ENCODE measurements at places on chromosomes 3 and 15.

- DNase-seq = no peak
These were observed 46.4 kb upstream of the SYNM start for GRCh38 chr15:99058421-99058870.

GRCh38 chr3:43405888-43406642 is 119.7 kb downstream of the SNRK start:
- DNase-seq = no peak

DNA sequence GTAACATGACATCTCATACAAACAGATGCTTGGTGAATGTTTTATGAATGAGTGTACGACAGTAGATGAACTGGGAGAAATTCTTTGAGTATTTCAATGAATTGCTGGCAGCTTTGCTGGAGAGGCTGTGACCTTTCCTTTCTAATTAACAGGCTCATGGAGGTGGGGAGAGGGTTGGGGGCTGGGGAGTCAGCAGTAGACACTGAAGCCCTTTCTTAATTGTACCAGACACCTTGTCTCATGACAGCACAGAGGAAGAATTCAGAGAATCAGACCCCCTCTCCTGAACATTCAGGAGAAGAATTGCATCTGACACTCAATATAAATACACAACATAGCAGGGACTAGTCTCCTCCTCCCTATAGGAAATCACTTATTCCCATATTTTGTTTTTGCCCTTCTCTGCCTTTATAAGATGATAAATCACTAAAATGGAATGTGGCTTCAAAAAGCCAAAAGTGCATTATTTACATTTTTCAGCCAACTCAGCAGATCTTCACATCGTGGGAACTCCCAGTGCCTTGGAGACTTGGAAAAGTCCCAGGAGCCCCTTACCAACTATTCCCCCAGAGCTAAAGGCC is 66.2 kb upstream of the TPM1 start:
- no peak for DNase-seq

DNA sequence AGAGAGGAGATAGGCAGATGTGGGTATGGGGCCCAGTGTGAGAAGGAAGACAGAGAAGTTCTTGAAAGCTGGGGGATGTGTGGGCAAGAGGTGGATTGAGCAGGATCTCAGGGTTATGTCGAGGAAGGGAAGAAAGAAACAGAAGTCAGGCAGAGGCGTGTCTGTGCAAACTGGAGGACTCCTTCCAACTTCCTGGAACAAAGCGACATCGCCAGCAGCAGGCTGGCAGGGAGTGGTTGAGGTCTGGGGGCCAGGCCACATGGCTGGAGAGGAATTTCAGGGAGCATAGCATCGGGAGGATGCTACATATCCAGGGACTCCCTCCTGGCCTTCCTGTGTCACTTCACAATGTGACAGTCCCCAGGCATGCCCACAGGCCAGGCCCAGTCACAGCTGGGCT is 42.9 kb upstream of the MYZAP start:
- DNase-seq = no peak

DNA sequence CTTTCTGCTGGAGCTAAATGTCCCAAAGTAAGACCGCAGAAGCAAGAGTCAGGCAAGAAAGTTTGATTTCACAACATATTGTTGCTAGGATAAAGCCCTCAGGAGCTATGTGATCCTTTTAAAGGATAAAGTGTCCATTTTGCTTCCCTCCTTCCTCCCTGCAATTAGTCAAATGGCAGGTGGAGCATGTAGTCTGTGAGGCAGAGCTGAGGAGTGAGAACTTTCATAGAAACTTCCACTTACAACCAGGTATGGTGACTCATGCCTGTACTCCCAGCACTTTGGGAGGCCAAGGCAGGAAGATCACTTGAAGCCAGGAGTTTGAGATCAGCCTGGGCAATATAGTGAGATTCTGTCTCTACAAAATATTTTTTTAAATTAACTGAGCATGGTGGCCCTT is 25.2 kb upstream of the RHCG start:
- DNase-seq = no peak

GRCh38 chr3:114451051-114451451 is 157.2 kb downstream of the TIGIT start:
- DNase-seq = no peak

GRCh38 chr15:41061667-41062066 is 54.4 kb downstream of the INO80 start:
- DNase-seq = no peak

DNA sequence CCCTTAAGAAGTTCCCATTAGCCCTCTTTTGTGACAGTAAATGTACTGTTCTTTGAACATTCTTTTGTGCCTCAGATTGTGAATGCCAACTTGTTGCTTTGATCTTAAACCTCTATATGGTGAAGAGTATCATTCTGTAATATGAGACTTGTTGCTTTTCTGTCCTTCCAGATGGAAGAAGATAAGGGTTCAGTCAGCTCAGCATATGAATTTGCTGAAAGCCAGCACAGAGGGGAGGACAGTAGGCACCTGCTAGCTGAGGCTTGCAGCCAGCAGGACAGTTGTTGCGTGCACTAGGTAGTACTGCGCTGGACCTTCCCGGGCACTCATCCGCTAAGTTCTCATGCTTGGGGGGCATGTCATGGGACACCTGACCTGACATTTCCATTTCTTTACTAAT is 74.7 kb downstream of the DCUN1D1 start:
- no peak for DNase-seq

GRCh38 chr3:175212896-175213295 is 353.8 kb downstream of the NAALADL2 start:
- no peak for DNase-seq

GRCh38 chr15:68184616-68185480 is 20.3 kb downstream of the CALML4 start:
- no peak for DNase-seq

Data from liver (tissue), 10 donors.